ENCODE measurements at places on chromosomes 2 and 18. TPM values are rescaled to one million over a fixed set of nuclear protein-coding genes. Genes with fewer than 3 reads are reported as not detected.
A peak's percentile ranks its signal among the peaks of the same experiment; 100 is the strongest.

Gene HAT1
- 58.2 TPM for total RNA-seq

Gene BBS5
- total RNA-seq: 3.9 TPM

Gene NPC1
- 82.6 TPM for total RNA-seq

Gene ATG4B
- total RNA-seq: 93.0 TPM

Gene FAM161A
- total RNA-seq: 9.1 TPM

- DNase-seq: peak; percentile 72
Observed at GRCh38 chr2:212537726-212538304, 787 bp downstream of the ERBB4 start.

DNA sequence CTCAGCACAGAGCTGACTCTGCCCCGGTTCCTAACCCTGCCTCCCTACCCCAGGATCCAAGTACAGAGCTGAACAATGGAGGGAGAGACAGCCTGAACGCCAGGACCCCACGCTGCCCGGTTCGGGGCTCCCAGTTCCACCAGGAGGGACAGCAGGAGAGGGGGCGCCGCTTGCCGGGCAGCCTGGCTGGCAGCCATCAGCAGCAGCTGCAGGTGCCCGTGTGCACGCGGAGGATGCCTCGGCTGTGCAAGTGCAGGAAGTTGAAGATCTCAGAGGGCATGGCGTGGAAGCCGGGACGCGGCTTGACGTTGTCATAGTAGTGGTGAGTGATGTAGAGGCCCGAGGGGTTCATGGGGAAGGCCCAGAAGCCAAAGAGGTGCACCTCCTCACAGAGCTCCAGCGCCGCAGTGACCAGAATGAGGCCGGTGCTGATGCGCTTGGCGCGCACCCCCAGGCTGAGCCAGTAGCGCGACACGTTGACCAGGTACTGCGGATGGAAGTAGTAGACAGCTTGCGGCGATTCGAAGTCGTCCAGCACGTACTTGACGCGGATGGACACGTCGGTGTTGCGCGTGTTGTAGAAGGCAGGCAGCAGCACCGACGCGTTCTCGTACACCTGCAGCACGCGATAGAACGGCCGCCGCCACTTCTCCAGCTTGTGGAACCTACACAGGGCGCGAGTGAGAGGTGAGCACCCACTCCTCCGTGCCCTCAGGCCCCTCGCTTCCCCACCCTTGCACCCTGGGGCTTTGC lies 23.0 kb upstream of the LOXHD1 start:
- no peak for DNase-seq

DNA sequence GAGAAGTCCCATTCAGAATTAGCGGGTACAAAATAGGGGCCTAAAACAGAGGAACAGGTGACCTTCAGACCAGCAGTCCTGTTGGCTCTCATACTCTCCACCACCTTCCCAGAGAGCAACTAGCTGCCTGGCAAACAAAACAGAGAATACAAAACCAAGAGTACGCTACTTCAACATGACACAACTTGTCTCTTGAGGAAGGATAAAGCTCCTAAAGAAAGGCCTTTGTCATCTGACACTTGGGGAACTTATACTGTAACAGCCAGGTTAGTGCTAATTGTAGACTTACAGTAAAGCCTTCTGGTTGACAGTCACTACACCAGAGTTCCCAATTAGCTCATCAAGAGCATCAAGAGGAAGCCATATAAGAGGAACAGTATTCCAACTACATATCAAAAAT lies 282.1 kb upstream of the NT5C1B start:
- no peak for DNase-seq

DNA sequence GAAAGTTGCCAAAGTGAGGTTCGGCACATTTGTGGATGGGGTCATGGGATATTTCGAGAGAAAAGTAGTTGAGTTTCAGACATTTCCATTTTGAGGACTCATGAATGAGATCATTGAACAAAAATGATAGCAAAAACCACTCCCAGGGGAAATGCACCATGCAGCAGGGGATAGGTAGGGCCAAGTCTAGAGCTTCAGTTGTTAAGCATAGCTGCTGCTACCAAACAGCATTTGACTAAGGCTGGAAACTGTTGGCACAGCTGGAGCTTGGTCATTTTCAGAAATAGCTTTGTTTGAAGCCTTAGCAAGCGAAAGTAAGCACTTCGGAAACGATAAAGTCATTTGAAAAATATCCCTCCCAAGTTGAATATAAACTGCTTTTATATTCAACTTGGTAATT lies 431.8 kb downstream of the SOCS6 start:
- DNase-seq: no peak

DNA sequence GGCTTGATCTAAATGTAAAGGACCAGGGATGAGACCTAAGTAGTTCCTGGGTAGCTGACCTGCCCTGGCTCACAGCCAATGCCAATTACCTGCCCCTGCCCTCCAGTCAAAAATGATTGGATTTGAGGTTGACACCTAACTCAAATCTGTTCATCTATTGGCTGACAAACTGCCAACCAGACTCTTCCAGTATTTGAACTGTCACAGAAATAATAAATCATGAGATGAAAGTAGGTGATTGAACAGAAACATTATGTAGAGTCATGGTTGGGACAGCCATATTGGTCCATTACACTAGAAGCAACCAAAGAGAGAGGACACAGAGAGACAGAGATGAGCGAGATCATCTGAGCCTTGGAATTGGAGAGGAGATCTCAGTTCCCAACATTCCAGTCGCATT lies 109.1 kb downstream of the ATL2 start:
- DNase-seq: no peak

GRCh38 chr18:26480897-26481795 lies 67.2 kb downstream of the KCTD1 start:
- DNase-seq: peak; percentile 77

DNA sequence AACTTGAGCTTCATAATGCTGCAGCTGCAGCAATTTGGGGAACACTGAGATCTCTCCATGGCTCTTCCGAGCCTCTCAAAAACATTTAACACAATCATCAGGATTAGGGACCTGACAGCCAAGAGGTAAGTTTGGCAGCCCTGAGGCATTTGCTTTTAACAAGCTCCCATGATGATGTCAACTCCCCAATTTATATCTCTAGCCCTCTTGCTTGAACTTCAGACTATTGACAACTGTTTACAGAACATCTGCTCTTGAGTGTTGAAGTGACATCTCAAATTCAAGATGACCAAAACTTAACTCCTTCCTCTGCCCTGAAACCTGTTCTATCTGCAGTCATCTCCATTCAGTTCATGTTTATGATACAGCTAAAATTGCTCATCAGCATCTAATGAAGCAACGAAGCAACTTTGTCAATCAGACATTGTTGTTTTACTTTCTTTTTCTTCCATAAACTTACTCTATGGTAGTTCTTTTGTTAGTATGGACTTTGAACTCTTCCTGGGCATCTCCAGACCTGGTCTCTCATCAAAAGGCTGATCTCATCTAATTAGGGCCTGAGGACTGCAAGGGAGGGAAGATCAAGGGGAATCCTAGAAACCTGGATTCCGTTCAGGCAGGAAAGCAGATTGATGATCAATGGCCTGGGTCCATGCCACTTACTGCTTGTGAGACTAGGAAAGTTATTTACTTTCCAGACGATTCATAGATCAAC lies 48.1 kb downstream of the SEMA4F start:
- no peak for DNase-seq

DNA sequence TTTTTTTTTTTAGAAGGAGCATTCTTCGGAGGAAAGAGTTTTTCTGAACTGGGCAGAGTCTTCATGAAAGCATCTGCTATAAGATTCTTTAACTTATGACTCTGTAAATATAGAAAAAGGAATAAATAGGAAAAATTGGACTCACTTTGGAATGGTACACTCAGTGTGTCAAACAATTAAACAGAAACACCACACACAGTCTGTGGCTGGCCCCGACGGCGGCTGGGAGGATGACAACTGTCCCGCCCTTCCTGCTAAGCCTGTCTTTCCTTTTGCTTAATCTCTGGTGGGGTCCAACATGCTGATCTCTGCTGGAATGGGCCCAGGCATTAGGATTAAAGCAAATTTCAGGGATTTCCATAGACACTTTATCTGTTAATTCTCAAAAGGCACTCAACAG lies 12.5 kb upstream of the RAB31 start:
- no peak for DNase-seq

- no peak for DNase-seq
Observed at GRCh38 chr2:24435391-24436316, 55.4 kb upstream of the NCOA1 start.

GRCh38 chr18:10413722-10414121 lies 40.7 kb upstream of the APCDD1 start:
- no peak for DNase-seq

GRCh38 chr18:22469061-22469734 lies 51.5 kb upstream of the CTAGE1 start:
- no peak for DNase-seq

GRCh38 chr2:20578895-20579825 lies 71.7 kb downstream of the HS1BP3 start:
- DNase-seq: peak; percentile 79

GRCh38 chr2:71789556-71790204 lies 336.3 kb downstream of the DYSF start:
- no peak for DNase-seq

DNA sequence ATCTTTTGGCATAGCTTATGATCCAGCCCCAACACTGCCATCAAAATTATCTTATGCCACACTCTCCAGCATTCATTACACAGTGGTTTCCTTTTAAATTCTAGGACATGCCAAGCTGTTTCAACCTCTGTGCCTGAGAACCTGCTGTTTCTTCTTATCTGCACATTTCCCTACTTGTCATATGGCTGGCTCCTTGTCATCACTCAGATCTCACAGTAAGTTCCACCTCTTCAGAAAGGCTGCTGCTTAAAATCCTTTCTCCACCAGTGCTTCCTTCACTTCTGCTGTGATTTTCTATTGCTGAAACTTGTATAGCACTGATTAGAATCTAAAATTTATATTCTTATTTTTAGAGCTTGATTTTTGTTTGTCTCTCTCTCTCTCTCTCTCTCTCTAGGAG lies 43.4 kb downstream of the MC4R start:
- DNase-seq: no peak

- peak; percentile 89 for DNase-seq
Observed at GRCh38 chr2:27765621-27766286, 5.8 kb upstream of the MRPL33 start.

DNA sequence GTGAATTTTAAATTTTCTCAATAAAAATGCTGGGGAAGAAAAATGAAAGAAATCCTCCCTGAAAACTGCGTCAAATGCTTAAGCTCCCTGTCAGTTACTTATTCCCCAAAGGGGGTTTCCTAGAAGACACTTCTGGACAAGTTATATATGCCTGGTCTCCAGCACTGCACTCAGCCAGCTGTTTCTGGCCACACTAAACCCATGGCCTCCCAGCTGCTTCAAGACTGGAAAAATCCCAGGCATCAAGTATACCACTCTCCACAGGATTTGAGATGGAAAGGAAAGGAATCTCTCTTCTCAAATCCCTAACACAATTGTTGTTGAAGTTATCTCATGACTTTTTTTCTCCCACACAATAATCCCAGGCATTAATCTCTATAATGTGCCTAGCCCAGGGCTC lies 245.7 kb downstream of the NBAS start:
- no peak for DNase-seq

DNA sequence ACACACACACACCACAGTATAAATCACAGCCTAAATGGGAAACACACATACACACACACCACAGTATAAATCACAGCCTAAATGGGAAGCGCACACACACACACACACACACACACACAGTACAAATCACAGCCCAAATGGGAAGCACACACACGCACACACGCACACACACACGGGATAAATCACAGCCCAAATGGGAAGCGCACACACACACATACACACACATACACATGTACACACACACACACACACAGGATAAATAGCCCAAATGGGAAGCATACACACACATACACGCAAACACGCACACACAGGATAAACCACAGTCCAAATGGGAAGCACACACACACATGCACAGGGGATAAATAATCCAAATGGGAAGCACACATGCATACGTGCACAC lies 68.1 kb downstream of the ADNP2 start:
- DNase-seq: no peak

GRCh38 chr2:60676706-60677330 lies 79.2 kb upstream of the PAPOLG start:
- no peak for DNase-seq
